Stimulated activated CD4-positive, alpha-beta T cell treated with anti-CD3 and anti-CD28 coated beads, Interleukin-12 subunit alpha, Interleukin-12 subunit beta, amount 100 ng/mL, for 48 hours (primary cell): ENCODE measurements at places on chromosomes 3 and 15.

- DNase-seq: no peak
These were observed 192.7 kb upstream of the LRIG1 start for GRCh38 chr3:66693461-66694031.

- DNase-seq: no peak
These were observed 629.2 kb upstream of the ZNF385D start for GRCh38 chr3:22380253-22380652.

DNA sequence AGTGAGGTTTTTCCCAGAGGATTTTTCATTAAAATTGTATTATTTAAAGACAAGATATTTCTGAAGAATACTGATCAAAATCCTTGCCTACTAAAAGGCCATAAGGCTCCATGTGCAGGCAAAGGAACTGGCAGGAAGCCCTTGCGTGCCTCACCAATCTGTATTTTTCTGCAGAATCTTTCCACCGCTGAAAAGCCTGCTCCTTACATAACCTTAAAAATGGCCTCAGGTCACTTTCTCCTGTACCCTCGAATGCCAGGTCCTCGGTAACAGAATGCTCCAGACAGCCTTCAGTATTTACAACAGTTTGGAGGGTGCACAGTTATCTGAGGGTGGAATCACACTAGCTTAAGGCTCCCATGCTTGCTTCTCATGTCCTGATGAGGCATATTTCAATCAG lies 3.2 kb downstream of the MORC1 start:
- DNase-seq: no peak

- no peak for DNase-seq
These were observed 104.1 kb downstream of the ALCAM start for GRCh38 chr3:105470851-105471250.

- no peak for DNase-seq
These were observed 43.2 kb downstream of the EHHADH start for GRCh38 chr3:185210621-185211142.

DNA sequence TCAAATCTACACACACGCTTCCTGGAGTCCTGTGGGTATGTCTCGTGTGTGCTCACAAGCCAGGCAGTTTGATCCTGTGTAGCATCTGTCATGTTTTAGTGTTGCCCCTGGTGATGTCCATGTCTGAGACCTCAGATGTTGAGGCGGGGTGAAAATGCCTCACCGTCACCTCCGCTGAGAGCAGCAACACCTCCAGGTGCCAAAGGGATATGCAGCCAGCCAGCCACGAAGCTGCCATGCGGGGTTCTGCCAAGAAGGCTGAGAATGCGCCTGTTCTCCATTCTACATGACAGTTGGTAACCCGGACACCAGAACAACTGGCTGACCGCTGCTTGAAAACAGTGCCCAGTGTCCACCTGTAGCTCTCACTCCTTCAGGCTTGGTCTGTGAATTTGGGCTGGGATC lies 253.8 kb downstream of the TLE3 start:
- no peak for DNase-seq

GRCh38 chr3:119778176-119778575 lies 3.7 kb upstream of the NR1I2 start:
- DNase-seq: no peak

- no peak for DNase-seq
These were observed 32.0 kb downstream of the AP4E1 start for GRCh38 chr15:50940506-50940905.
